Psoas muscle (tissue), 8 donors: ENCODE measurements at places on chromosomes 2 and 18. TPM values are rescaled to one million over a fixed set of nuclear protein-coding genes. Genes with fewer than 3 reads are reported as not detected.

Gene WIPF1
- 3.4 TPM for polyA plus RNA-seq

Gene ARHGAP28
- 3.0 TPM for polyA plus RNA-seq

Gene TANC1
- 2.2 TPM for polyA plus RNA-seq

Gene RESP18
- not detected for polyA plus RNA-seq

Gene ABCB6
- polyA plus RNA-seq = 31.0 TPM

Gene LHCGR
- polyA plus RNA-seq = 0.01 TPM

DNA sequence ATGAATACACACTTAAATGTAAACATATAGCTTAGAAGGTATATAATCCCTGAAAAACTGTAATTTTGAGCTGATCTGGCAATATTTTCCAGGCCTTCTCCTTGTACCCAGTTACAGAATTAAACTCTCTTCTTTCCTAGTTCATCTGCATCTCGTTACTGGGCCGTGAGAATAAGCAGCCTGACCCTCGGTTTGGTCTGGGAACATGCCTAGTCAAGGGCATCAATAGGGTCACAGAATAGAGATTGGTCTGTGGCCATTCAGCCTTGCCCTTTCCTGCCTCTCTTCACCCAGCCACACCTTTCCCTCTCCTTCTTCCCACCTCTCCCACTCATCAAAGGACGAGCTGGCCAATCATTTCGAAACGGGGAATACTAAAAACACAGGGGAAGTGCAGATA, 27.3 kb downstream of the SULT1C2 start:
- DNase-seq = no peak

DNA sequence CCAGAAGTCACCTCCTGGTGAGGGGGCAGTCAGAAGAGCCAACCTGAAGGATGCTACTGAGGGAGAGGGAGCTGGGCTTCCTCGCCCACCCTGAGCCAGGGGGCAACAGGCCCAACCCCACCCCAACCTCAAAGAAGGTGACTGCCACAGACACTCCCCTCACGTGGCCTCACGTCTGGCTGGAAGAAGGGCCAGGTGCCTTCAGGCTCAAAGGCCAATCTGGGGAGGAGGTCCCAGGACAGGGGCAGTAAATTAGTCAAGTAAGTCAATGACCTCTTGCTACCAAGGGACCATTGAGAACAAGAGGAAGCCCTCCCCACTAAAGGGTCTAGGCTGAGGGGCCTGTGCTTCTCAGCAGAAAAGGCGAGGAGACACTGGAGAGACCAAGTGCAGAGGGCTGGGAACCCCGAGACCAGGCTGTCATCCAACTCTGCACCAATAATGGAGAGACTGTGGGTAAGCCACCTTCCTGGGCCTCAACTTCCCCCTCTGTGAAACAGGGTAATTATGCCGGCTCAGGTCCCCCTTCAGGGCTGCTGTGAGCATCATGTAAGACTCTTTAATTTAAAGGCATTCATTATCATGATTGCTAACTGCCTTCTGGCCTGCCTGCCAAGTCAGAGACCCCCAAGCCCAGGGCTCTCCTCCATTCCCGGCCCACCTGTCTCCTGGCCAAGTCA, 20.2 kb upstream of the TNS1 start:
- no peak for DNase-seq

- no peak for DNase-seq
These were observed 49.7 kb downstream of the SDC1 start for GRCh38 chr2:20175267-20175666.

GRCh38 chr2:20205915-20206524, 18.9 kb downstream of the SDC1 start:
- DNase-seq = no peak

GRCh38 chr2:230564805-230565779, 147.6 kb upstream of the CAB39 start:
- DNase-seq = no peak

GRCh38 chr2:209380293-209380692, 43.6 kb upstream of the MAP2 start:
- DNase-seq = no peak

DNA sequence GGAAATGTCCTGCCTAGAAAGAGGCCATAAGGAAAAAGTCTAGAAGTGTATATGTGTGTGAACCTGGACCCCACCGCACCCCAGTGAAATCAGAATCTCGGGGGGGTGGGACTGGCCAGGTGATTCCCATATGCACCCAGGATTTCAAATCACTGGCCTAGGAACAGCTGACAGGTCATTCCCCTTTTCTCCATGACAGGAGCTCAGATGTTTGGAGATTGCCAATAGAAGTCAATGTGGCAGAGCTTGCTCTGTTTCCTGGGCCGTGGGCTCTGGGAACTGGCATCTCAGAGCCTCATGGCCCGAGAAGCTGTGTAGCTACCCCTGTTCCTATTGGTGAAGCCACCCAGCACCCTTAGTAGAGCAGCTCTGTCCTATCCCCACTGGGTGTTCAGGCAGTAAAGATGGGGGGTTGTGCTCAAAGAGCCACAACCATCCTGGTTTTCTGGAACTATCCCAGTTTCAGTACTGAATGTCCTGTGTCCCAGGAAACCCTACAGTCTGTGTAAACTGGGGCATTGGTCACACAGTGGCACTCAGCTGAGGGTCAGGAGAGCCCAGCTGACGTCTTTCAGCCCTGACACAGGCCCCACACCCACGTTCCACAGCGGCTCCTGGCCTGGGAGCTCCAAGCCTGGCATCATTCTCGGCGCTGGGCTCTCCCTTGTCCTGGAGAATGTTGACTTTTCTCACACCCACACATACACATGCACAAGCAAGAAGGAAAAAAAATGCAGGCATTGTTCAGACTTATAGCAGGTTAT, 18.9 kb downstream of the GNLY start:
- peak; percentile 69 for DNase-seq
